ENCODE measurements at places on chromosomes 4 and X. TPM values are rescaled to one million over a fixed set of nuclear protein-coding genes. Genes with fewer than 3 reads are reported as not detected.

PDHA2 gene
- polyA plus RNA-seq: not detected

FGFBP1 gene
- not detected for polyA plus RNA-seq

MAGEA8 gene
- polyA plus RNA-seq: 0.43 TPM

PSAPL1 gene
- not detected for polyA plus RNA-seq

EGFL6 gene
- 23.1 TPM for polyA plus RNA-seq

LGI2 gene
- polyA plus RNA-seq: 26.7 TPM

CLDN2 gene
- 65.7 TPM for polyA plus RNA-seq

NPY5R gene
- polyA plus RNA-seq: 6.5 TPM

ARSJ gene
- 18.1 TPM for polyA plus RNA-seq

ODAPH gene
- polyA plus RNA-seq: not detected

DCAF12L2 gene
- 2.2 TPM for polyA plus RNA-seq

MAP7D2 gene
- polyA plus RNA-seq: 5.1 TPM

PCDH18 gene
- polyA plus RNA-seq: 167 TPM

TEX11 gene
- 0.17 TPM for polyA plus RNA-seq

LRCH2 gene
- 15.3 TPM for polyA plus RNA-seq

CT45A3 gene
- polyA plus RNA-seq: not detected

MAGEB2 gene
- not detected for polyA plus RNA-seq

NDNF gene
- 84.9 TPM for polyA plus RNA-seq

RBM46 gene
- polyA plus RNA-seq: 0.05 TPM

ENAM gene
- polyA plus RNA-seq: 5.1 TPM

PNCK gene
- polyA plus RNA-seq: 7.5 TPM

GUCY1A1 gene
- polyA plus RNA-seq: 78.4 TPM

DHX15 gene
- 290 TPM for polyA plus RNA-seq

SPARCL1 gene
- 9.2 TPM for polyA plus RNA-seq

PORCN gene
- polyA plus RNA-seq: 7.0 TPM

DUSP21 gene
- polyA plus RNA-seq: not detected

IGSF1 gene
- 23.0 TPM for polyA plus RNA-seq

PDGFC gene
- polyA plus RNA-seq: 82.7 TPM

RNF113A gene
- polyA plus RNA-seq: 10.9 TPM

SLC9B1 gene
- polyA plus RNA-seq: 3.4 TPM

TGIF2LX gene
- not detected for polyA plus RNA-seq

LINC00632 gene
- 9.9 TPM for polyA plus RNA-seq

SYP gene
- polyA plus RNA-seq: 2.6 TPM

KLHL15 gene
- 16.4 TPM for polyA plus RNA-seq

GABRG1 gene
- 0.18 TPM for polyA plus RNA-seq

Measured in left kidney (tissue), 8 donors.